ENCODE measurements at places on chromosomes 7 and 10.
A peak's percentile ranks its signal among the peaks of the same experiment; 100 is the strongest.

GRCh38 chr10:73802276-73802991 lies 9.0 kb downstream of the NDST2 start:
- DNase-seq = no peak

DNA sequence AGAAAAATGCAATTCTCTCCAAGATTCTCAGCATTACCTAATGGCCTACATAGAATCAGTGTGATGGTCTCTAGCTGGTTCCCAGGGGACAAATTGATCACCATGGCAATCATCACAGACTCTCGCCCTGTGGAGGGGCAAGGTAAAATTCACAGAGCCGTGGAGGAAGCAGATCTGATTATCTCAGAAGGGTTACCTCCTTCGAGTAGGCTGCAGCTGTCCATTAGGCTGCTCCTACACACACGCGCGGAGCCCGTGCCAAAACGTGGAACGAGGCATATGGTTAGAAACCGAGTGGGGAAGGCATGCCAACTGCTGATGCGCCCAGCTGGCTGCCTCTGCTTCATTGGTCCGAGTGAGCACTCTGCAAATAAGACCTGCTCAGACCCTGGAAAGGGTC lies 52.8 kb upstream of the PTER start:
- no peak for DNase-seq

DNA sequence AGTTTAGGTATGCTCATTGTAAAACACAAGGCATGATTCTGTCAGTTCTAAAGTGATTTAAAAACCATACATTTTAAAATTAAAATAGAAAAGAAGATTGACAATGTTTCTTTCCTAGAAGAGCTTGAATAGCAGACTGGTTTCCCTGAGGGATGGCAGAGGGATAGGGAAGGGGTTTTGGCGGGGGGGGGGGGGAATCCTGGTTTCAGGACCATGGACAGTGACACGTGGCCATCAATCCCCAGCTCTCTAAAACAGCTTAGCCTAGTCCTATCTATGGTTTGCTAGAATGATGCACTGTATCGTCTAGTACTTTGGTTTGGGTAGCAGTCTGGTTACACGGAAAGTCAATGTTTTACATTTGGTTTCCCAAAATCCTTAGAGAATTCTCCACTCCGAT lies 88.7 kb downstream of the PHYHIPL start:
- no peak for DNase-seq

GRCh38 chr10:52951824-52952223 lies 179.2 kb upstream of the MBL2 start:
- DNase-seq = peak; percentile 1

DNA sequence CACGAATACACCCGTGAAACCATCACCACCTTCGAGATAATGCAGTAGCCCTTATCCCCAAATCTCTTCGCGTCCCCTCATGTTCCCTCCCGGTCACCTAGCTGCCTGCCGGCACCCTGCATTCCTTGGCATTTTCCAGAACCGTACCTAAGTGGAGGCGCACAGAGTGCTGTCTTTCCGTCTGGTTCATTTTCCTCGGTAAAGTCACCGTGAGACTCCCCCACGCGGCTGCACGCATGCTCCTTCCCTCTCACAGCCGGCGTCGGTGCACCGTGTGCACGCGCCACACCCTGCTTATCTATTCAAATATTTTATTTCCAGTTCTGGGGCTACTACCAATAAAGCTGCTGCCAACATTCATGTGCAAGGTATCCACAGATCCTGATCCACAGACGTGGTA lies 65.5 kb upstream of the NKX6-2 start:
- no peak for DNase-seq

DNA sequence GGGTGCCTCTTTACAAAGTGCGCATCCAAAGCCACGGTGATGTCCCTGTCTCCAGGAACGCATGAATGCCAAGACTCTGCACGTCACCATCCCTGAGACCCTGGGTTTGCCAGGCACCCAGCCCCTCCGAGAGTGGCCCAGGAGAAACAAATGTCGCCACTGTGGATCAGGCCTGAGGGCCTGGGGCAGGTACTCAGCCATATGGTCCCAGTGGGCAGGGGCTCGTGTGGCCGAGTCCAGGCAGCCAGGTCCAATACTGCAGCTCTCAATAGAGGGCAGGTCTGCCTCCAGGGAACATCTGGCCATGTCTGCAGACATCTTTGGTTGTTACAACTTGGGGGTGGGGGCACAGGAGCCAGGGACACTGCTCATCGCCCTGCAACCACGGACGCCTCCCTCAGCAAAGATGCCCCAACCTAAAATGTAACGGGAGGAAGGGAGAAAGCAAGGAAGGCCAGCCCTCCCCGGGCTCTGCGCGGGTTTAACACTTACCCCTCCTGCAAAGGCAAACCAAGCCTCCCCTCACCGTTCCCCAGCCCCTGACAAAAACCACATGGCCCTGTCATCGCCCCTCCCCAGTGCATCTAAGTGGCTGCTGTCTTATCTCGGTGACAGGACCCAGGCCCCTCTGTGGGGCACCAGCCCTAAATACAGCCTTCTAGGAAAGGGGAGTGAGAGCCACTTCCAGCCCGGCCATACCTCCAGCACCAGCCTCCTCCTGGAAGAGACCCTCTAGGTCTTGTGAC lies 10.3 kb upstream of the PAPOLB start:
- DNase-seq = no peak
